Activated naive CD4-positive, alpha-beta T cell (primary cell): ENCODE measurements at places on chromosomes 4 and X.

GRCh38 chrX:69388526-69388925 is 115.6 kb upstream of the NALF2 start:
- DNase-seq, result no peak

DNA sequence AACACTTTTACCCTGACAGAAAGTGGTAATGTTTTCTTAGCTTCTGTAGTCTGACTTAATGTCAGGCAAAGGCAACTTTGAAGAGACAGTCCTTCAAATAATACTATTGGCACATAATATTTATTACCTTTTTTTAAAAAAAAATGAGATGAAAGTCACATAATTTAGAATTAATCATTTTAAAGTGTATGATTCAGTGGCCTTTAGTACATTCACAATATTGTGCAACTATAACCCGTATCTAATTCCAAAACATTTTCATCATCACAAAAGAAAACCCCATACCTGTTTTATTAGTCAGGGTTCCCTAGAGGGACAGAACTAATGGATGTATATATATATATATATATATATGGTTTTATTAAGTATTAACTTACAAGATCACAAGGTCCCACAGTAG is 94.8 kb upstream of the TEX13A start:
- DNase-seq, result no peak

DNA sequence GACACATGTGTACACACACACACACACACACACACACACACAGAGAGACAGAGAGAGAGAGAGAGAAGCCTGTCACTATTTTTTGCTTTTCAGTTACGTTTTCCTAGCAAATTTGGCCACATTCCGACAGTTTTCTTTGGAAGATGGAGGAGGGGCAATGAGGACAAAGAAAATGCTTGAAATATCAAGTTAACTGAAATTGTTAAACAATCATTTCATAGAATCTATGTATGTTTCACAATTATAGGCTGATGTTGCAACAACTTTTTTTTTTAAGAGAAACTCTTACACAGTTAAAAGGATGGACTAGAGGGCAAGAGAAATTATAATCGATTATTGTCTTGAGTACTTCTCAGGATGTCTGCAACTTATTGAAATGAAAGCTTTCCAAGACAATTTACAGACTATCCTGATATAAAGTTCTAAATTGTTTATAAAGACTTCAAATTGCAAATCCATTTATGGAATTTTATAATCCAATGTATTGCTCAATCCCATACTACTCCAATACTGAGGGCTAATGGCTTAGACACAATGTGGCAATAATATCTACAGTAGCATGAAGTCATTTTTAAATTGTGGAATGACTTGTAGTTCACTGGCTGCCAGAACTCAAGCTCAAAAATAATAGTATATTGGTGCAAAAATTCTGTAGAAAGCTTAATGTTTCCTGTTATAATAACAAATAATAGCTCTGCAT is 647.0 kb upstream of the PCDH7 start:
- DNase-seq, result no peak

DNA sequence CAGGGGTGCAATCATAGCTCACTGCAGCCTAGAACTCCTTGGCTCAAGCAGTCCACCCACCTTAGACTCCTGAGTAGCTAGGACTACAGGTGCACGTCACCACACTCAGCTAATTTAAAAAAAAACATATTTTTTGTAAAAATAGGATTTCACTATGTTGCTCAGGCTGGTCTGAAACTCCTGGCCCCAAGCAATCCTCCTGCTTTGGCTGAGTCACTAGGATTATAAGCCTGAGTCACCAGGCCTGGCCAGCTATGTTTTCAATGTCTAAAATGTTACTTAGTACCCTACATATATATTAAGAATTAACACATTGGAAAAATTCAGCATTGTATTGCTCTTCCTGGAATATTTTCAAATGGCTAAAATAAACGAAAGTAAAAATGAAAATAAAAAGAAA is 37.5 kb downstream of the PNPLA4 start:
- no peak for DNase-seq

DNA sequence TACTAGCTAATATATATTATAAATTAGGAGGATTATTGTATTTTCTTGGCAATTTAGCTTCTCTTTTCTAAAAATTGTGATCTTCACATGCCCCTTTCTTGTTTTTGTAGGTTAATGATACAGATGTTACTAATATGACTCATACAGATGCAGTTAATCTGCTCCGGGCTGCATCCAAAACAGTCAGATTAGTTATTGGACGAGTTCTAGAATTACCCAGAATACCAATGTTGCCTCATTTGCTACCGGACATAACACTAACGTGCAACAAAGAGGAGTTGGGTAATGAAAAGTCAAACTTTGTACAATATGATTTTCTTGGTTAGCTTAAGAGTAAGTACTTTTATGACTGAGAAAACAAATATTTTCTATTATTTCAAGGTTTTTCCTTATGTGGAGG is 74.1 kb downstream of the SLC10A6 start:
- DNase-seq, result no peak

DNA sequence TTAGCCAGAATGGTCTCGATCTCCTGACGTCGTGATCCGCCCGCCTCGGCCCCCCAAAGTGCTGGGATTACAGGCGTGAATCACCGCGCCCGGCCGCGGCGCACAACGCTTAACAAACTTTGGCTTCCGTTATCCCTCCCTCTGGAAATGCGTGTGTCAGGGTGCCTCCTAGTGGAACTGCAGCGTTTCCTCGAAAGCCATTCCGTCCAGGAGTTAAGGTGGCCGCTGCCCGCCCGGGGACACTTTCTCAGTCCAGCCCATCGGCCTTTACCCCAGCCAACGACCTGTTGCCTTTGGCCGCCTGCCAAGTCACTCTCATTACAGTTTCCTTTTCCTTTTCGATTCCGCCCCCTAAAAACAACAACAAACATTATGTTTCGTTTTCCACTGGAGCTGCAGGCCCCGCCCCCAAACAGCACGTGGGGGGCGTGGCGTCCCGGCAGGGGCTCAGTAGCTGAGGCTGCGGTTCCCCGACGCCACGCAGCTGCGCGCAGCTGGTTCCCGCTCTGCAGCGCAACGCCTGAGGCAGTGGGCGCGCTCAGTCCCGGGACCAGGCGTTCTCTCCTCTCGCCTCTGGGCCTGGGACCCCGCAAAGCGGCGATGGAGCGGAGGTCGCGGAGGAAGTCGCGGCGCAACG is at the start of gene HERC5:
HERC5 (plus strand) TSS at position 450 of the 637 bp plus-strand sequence; CDS start at position 601, 151 bp downstream.
- peak; percentile 66 for DNase-seq

GRCh38 chrX:70720721-70721120 is 187.8 kb downstream of the TEX11 start:
- DNase-seq, result no peak

GRCh38 chrX:2374086-2374485 is 126.7 kb downstream of the DHRSX start:
- no peak for DNase-seq

DNA sequence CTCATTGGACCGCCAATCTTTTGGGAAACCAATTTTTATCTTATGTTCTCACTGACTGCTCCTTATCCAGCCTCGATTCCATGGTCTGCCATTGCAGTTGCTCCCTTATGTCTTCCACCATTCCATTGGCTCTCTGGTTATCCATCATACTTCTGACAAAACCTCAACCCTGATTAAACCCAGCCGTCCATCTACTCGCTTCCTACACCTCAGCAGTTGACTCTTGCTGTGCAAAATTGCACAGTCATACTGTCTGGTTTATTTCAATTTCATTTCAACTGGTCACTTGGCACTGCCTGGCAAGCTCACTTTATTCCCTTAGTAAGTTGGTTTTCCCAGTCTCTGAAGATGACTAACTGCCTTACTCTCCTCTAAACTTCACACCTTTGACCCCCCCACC is 26.2 kb downstream of the ARL9 start:
- no peak for DNase-seq

- DNase-seq, result no peak
Measured at GRCh38 chrX:31889088-31889487, 817.2 kb upstream of the FTHL17 start.

DNA sequence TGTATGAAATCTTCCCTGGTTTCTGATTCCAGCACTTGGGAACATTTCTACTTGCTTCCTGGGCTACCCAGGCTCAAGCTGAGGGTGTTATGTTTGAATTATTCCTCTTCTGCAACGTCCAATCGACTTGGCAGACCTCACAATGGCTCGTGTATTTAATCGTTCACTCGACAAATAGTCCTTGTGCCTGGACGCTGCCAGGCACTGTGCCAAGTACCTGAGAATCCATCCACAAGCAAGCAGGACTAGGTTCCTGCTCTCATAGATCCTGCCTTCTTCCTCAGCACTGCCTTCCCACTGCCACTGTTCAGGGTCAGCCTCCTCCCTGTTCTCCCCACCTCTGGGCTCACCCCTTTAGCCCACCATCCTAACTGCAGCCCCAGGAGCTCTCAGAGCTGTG is 113.3 kb downstream of the EFNB1 start:
- no peak for DNase-seq

DNA sequence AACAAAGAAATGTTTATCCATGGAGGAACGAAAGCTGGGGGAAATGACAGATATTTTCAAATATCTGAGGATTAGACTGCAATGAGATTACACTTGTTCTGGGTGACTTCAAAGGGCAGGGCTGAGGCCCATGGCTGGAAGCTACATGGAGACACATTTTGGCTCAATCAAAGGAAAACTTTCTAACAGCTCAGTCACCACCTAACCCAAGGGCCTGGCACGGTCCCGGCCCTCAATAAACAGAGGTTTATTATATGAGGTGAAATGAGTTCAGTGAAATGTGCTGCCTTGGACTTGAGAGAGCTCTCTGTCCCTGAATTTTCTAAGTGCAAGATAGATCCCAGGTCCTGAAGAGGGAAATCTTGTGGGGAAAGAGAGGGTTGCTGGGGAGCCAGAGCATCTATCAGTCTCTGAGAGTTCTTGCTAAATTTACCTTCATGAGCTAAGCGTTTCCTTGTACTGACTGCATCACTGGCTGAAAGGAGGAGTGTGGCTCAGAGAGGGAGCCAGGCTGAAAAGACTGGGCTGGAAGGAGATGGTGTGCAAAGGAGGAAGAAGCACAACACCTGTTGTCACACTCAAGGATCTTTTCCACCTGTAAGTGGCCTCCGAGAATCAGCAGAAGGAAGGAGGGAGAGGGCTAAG is 2.0 kb upstream of the RIPPLY1 start:
- DNase-seq, result no peak

GRCh38 chr4:118783887-118784286 is 52.0 kb downstream of the SEC24D start:
- DNase-seq, result no peak
